ENCODE measurements at places on chromosomes 13 and 19.

GRCh38 chr13:56893843-56894242 lies 246.9 kb upstream of the PRR20A start:
- DNase-seq: no peak

DNA sequence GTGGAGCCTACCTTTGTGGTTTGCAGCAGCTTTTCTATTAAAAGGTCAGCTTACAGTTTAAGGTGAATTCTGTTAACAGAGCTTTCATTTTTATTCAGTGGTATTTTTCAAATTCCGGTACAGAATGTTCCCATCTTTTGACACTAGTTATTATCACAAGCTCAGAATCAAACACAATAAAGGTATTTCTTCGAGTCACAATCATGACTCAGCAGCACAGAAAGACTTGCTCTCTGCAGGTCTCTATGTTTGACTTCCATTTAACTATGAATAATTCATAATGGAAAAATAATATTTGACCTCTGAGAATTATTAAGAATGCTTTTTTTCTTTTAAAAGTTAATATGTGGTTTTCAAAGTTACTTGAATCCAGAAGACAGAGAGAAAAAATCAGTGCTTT lies 28.2 kb downstream of the DACH1 start:
- DNase-seq: no peak

DNA sequence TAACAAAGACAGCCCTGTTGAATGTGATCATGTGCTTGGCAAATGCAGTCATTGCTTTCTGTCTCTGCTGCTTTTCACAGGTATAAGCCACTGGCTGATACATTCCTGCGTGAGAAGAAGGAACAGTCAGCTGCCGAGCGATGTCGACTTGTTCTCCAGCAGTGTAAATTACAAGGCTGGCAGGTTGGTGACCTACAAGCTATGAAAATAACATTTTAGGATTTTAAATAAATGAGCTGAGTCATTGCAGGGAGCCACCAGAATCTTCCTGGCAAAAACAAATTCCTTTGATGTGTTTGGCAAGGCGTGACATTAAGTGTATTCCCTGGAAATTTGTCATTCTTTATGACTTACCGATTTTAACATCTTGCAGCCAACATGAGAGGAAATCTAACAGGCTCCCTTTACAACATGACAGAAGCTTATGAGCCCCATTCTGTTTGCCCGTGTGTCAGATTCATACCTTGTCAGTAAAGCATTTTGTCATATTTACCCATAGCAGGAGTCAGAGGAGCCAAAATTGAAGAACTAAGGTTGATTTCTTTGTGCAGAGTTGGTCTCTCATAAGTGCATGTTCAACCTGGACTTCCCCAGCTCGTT lies 471.4 kb downstream of the MYO16 start:
- DNase-seq: no peak

DNA sequence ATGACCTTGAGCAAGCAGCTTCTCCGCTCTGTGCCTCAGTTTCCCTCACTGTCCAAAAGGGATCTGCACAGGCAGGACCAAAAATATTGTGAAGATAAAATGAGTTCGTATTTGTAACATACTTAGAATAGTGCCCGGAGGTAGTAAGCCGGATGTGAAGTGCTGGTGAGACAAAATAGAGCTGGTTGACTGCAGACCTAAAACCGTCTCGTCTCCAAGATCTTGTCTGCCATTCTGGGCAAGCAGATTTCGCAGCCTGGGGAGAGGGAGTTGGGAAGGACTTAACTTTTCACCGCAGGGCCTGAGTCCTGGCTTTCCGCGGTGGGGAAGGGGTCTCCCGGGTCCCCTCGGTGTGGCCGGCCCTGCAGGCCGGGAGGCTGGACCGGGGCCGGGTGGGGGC lies 8.2 kb upstream of the BBC3 start:
- no peak for DNase-seq

DNA sequence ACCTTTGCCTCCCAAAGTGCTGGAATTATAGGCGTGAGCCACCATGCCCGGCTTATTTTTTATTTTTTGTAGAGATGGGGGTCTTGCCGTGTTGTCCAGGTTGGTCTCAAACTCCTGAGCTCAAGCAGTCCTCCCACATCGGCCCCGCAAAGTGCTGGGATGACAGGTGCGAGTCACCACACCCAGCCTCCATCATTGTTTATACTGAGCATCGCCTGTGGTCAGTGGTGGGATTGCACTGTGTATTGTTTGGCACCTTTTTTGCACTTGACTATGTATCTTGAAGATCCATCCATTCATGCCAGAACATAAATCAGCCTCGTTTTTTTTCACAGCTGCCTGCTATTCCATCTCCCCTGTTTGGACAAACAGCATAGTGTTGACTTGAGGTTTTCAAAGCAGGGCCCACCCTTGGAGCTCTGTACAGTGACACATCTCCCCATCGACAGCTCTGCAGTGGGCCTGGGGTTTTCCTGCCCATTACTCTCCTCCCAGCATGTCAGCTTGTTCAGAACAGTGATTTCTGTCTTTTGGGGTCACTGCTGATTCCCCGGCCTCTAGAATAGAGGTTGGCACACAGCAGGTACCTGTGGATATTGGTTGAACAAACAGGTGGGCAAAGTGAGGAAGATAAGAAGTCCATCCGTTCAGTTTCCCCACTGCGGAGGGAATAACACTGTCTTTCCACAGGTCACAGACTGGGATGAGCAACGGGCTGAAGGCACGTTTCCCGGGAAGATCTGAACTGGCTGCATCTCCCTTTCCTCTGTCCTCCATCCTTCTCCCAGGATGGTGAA lies 8.2 kb upstream of the UPK1A start:
- DNase-seq: no peak

DNA sequence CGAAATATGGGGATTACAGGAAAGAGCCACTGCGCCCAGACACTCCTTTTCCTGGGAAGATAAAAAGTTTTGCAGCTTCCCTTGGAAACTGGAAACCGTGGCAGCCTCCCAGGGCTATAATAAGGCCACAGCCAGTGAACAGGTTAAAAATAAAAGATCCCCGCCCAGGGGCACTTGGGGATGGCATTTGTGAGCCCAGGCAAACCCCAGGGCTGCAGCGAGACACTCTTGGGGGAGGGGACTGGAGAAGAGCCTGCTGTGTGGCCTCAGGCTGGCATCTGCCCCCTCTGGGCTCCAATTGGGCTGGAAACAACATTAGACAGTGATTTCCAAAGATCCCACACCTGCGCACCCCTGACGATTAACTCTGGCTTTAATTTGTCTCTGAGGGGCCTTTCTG lies 11.2 kb downstream of the FEM1A start:
- DNase-seq: no peak

DNA sequence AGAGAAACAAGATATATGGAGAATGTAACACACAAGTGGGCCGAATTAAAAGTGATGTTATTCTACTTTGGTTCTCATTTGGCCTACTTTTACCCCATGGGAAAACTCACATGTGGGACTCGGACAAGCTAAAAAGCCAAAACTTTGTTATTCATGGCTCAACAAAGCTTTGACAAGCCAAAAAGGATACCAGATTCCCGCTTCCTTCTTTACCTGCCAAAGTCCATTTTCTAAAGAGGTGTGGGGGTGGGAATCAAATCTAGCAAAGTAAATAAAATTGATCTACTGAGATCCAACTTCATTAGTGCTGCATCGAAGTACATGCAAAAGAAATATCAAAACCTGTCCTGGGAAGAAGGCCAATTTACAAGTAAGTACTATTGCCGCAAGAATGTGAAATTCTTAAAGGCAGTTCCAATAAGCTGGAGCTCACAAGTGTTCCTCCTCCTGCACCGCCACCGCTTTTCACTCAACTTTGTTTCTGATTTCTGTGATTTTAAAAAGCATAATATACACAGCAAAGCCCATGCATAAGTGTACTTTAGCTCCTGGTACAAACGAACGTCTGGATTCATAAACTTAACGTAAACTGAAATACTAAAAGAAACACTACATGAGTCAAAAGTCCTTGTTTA lies 1.1 kb downstream of the LNX2 start:
- DNase-seq: no peak

DNA sequence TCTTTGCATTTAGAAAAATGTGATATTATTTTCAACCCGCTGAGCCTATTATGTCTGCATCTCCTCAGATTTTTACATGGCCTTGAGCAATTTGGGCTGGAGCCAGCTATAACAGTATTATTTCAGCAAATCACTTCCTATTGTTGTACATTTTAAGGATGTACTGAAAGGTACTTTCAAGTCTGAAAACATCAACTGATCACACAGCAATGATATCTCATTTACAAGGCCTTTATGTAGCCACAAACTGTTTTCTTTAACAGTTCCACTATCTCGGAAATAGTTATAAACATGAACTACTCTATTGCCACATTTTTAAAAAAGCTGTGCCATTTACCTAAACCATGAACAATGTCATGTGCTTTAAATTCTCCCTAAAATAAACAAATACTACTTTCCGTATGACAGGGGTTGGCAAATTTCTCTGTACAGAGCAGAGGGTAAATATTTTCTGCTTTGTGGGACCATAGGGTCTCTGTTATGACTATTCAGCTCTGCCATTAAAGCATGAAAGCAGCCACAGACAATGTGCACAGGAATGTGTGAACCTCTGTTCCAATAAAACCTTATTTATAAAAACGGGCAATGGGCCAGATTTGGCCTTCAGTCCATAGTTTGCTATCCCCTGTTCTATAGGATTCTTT lies 560.4 kb downstream of the GPC6 start:
- no peak for DNase-seq

DNA sequence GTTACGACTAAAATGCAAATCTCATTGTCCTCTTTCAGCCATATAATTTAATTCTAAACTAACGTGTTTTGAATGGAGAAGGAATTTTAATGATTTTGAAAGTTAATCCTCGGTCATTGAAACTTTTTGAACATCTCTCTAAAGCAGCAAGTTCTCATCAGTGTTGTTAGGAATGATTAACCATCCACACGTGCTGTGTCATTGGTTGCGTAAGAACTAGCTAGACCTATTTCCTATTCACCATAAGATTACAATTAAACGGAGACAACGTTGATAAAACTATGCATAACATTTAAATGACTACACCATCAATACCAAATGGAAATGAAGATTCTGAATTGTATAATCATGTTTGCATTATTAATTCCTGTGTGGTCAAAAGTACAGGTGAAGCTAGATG lies 155.6 kb upstream of the IRS2 start:
- peak; percentile 26 for DNase-seq

- DNase-seq: peak; percentile 75
Measured at GRCh38 chr19:10027158-10027997, 14.1 kb downstream of the RDH8 start.

DNA sequence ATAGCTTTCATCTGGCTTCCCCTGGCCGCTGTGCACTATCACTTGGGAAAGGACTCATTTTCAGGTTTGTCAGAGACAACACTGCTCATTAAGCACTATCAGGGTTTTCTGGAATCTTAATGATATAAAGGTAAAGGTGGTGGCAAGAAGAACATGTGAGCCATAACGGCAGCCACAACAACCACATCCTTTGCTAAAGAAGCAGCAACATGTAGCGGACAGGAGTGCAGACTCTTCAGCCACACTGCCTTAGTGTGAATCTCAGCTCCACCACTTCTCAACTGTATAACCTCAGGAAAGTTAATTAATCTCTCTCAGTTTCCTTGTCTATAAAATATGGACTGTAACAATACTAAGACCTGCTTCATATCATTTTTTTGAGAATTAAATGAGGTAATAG lies 24.1 kb upstream of the MIR17HG start:
- DNase-seq: no peak

- DNase-seq: no peak
Measured at GRCh38 chr13:101700598-101700997, 248.1 kb downstream of the ITGBL1 start.

GRCh38 chr13:47672245-47673008 lies 328.6 kb downstream of the SUCLA2 start:
- DNase-seq: no peak

DNA sequence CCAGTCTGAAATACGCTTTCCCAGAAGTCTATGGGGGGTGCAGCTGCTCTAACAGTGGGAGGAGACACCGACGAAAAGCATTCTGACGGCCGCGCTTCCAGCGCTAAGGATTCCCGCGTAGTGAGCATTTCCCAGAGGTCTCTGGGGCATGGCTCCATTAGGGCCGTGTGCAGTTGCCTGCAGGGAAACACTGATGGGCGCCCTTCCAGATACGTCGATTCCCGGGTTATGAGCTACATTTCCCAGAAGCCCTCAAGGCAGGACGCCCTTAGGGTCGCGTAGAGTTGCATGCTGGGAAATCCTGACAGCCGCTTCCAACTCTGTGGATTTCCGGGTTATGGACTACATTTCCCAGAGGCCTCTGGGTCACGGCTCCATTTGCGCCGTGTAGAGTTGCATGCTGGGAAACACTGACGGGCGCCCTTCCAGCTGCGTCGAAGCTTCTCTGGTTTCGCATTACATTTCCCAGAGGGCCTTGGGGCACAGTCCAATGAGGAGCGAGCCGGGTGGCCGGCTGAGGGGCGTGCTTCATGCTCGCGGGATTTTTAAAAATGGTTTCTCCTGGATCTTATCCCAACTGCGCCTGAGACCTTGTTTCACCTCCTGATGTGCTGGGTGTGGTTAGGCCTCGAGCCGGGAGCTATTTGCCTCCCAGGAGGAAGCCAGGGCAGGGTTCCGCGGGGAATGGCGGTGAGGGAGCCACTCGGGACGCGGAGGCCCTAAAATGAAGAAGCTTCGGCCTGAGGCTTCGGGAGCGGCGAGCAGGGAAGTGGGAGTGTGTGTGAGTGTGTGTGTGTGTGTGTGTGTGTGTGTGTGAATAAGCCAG lies 17.2 kb upstream of the ZNF331 start:
- peak; percentile 97 for DNase-seq

DNA sequence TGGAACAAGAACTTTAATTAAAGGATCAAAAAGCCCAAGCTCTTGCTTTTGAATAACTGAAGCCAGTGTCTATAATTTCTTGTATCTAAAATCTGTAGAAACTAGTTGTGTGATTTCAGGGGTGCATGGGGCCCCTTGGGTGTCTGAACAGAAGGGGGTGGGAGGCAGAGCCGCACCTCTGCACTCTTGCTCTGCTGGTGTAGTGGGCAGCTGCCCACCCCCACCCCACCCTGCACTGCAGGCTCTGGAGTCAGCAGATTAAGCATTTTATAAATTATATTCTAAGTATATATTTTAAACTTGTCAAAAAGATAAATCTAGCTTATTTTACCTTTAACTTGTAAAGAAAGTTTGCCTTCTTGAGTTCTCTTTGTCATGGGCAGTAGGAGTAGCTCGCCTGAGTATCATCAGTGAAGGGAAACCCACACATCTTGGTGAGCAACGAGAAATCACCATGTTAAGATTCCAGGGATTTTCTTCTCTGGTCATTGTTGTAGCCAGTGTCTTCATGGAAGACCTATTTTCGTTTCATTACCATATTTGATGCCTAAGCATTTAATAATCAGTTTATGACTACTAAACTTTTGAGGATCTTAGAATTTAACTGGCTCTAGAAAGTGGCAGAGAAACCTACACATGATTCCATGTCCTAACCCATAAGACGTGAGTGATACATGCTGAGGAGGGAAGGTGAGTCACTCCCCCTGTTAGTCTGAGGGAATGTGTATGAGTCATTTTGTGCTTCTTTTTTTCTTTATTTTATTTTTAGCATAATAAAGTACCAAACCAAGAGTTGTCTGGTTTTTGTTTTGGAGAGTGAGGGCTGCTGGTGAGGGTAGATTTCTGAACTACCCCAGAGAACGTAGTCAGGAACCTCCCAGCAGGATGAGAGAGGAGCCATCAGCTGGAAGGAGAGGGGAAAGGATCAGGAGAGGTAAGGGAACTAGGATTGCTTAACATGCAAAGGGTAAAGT lies 7.7 kb downstream of the UBE2L5 start:
- DNase-seq: no peak

GRCh38 chr13:50140581-50141374 lies 125.5 kb downstream of the KCNRG start:
- peak; percentile 58 for DNase-seq

GRCh38 chr19:36488846-36489117 lies 579 bp downstream of the ZNF566 start:
- DNase-seq: no peak
